Stimulated activated CD8-positive, alpha-beta memory T cell treated with anti-CD3 and anti-CD28 coated beads, Interleukin-4, amount 100 ng/mL, for 48 hours (primary cell): ENCODE measurements at places on chromosomes 2 and 18.

GRCh38 chr2:219656526-219656925, 29.1 kb downstream of the SLC4A3 start:
- DNase-seq = no peak

DNA sequence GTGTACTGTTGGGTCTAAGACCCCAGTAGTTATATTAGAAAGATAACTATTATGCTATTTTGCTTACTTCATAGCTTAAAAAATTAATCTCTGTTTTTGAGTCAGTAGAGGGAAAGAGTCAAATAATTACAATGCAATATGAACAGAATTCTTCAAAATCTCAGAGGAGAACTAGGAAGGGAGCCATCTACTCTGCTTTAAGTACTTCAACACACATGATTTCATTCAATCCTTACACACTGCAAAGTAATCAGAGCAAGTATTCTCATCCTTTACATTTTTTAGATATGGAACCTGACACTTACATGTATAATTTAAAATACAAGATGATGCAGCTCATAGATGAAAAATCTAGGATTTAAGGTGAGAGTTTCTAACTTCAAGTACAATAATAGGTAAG, 27.7 kb downstream of the COL5A2 start:
- no peak for DNase-seq

DNA sequence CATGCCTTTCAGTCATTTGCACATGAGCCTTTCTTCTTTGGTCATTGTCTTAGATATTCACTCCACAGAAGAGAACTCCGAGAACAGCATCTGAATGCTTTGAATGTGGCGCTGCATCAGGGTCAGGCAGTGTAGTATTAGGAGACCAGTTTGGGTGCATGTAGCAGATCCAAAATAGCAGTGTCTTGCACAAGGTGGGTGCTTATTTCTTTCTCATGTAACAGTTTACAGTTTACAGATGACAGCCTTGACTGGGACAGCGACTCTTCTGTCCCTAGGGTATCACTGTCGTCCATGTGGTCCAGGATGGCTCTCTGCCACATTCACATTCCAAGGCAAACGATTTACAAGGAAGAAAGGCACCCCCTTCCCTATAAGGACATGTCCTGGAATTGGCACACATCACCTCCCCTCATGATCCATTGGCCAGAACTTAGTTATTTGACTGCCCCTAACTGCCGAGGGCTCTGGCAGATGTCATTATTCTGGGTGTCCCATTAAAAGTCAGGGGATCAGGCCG, 101.0 kb downstream of the STPG4 start:
- no peak for DNase-seq

DNA sequence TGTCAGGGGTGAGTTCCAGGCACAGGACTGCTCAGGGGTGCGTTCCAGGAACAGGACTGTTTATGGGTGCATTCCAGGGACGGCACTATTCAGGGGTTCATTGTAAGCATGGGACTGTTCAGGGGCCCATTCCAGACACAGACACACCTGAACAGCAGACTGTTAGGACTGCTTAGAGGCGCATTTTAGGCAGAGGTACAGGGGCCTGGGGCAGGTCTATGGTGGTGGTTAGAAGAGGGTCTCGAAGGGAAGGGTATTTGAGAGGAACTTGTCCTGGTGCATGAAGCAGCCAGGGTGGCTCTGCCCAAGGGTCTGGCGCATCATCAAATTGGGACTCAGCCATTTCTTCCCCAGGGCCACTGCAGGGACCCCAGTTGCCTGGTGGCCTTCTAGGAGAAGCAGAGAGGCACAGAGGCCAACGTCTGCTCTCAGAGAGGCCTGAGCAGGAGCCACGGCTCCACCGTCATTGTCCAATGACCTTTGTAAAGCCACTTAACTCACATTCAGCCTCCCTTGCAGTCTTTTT, 14.8 kb upstream of the MLPH start:
- DNase-seq = no peak

DNA sequence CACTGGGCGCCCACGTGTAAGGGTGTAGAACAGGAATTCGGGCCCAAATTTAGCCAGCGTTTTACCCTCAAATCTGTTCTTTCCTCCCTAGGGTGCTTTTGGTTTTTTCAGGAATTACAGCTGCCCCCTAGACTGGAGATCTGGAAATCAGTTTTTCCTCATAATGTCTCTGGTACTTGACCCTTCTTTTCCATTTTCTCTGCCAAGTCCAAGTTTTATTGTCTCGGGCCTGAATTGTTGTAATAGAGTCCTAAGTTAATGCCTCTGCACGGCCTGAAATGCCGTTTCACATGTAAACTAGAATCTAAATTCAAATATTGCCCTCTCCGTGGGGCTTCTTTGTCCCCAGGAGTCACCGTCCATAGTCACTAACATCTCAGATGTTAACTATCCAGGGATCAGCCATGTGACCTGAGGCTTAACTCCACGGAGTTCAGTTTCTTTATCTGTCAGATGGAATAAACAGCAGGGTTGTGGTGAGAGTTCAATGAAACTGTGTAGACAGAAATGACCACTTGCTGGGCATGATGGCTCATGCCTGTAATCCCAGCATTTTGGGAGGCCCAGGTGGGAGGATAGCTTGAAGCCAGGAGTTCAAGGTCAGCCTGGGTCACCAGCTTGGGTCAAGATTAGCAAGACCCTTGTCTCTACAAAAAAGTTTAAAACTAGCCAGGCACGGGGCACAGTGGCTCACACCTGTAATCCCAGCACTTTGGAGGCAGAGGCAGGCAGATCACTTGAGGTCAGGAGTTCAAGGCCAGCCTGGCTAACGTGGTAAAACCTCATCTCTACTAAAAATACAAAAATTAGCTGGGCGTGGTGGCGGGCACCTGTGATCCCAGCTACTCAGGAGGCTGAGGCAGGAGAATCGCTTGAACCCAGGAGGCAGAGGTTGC, 12.7 kb upstream of the CABLES1 start:
- DNase-seq = no peak

DNA sequence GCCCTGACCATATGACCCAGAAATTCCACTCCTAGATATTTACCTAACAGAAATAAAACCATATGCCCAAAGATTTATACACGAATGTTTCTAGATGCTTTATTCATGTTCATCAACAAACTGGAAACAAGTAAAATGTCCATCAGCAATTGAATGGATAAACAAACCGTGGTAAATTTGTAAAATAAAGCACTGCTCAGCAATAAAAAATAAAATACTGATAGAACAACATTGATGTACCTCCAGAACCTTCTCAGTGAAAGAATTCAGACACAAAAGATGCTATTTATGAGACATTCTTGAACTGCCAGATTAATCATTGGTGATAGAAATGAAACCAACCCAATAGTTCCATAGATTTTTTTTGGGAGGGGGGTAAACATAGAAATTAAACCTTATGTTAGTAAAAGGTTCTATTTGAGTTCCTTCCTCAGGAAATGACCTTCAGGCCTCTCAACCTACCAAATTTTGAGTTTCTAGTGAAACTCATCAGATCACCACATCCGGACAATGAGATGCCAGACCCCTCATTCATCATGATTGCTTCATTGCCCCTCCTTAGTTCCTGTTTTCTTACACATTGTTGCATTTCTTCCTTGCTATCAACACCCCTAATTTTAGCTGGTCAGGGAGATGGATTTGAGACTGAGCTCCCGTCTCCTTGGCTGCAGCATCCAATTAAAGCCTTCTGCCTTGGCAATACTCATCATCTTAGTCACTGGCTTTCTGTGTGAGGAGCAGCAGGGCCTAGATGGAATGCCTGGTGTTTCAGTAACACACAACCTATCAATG, 203.5 kb downstream of the LPIN1 start:
- DNase-seq = no peak

DNA sequence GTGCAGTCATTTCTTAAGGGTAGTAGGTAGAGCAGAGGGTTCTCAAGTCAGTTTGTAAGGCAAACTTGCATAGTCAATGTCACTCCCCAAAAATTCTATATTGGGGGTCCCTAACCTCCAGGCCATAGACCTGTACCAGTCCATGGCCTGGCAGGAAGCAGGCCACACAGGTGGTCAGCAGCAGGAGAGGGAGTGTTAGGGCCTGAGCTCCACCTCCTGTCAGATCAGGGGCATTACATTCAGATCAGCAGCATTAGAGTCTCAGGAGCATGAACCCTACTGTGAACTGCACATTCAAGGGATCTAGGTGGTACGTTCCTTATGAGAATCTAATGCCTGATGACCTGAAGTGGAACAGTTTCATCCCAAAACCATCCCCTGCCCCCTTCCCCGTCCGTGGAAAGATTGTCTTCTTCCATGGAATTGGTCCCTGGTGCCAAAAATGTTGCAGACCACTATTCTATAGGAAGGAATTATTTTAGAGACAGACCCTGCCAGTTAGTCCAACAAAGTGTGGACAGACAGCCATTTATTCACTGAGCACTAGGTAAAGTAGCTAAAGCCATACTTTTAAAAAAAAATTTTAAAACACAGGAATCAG, 6.7 kb downstream of the COA5 start:
- no peak for DNase-seq

GRCh38 chr18:31657823-31658669, 26.3 kb downstream of the B4GALT6 start:
- DNase-seq = peak; percentile 65

DNA sequence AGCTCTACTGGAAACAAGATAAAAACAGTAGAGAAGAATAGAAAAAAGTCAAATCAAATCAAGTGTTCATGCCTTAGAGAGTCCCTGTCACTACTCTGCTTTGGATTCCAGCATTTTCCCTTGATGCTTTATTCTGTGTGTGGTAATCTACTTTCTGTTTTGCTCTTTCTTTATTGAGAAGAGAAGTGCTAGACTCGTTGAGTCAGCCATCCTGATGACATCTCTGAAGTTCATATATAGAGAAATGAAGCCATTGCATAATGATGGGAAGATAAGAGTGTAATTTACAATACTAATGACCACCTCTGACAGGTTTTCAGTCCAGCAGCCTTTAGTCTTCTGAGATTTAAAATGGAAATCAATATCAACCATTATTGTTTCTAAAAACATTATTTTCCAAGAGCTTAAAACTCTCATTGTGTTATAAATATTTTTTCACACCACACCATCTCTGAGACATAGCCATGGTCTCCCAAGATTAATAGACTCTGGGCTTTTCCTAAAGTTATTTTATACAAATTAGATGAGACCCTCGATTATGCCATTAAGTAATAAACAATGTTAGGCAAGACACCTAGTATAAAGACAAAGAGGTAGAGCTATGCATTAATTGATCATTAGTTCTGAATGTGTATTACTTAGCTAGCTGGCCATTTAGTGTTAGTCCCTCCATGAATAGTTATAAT, 679.0 kb upstream of the ACVR2A start:
- DNase-seq = no peak

DNA sequence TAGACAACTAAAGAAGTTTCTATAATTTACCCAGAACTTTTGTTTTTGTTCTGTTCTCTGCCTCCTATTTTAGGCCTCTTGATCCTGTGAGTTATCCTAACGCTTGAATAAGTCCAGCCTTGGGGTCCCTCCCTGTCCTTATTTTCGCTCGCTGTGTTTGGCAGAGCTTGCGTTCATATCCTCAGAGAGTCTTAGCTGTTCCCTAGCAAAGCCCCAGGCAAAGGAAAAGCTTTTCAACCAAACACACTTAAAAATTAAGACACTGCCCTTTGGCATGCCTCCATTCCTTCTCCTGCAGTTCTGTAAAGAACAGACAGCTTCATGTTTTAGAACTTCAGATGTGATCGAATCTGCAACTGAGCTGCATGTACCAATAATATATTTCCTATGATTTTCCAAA, 517.2 kb downstream of the SUCLG1 start:
- no peak for DNase-seq

DNA sequence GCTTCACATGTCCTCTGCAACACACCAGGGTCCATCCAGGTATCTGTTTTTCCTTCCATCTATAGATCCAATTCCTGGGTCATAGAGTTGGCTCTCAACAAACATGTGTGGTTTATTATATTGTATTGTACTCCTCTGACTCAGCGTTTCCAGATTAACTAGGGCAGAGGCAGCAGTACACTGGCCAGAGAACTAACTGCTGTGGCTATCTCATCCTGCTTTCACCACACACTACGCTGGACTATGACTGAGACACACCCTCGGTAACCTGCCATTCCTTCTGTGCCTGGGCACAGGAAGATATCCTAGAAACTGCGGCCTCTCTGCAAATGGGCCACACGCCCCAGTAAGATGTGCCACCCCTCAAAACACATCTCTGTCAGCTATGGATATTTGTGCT, 159.8 kb upstream of the STK17B start:
- DNase-seq = no peak

- DNase-seq = no peak
These were observed 250.8 kb upstream of the OSR1 start for GRCh38 chr2:19609266-19609665.

GRCh38 chr2:194867328-194867727, 789.7 kb upstream of the SLC39A10 start:
- no peak for DNase-seq

DNA sequence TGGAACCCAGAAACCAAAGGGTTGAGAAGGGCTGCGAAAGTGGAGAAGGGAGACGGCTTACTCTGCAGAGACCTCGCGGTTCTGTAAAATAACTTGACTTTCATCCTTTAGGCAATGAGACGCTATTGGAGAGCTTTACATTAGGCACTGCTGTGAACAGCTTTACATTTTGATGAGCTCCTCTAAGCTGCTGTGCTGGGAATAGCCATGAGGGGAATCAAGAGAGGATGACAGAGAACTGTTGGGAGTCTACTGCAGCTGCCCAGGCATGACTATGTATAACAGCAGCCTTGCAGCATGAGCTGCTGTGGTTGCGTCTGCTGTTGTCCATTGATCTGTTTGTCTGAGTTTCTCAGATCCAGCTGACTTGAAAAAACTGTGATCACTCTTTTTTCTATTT, 310.8 kb upstream of the MAP2 start:
- DNase-seq = no peak

- DNase-seq = no peak
These were observed 2.5 kb upstream of the MAT2A start for GRCh38 chr2:85536479-85536878.

DNA sequence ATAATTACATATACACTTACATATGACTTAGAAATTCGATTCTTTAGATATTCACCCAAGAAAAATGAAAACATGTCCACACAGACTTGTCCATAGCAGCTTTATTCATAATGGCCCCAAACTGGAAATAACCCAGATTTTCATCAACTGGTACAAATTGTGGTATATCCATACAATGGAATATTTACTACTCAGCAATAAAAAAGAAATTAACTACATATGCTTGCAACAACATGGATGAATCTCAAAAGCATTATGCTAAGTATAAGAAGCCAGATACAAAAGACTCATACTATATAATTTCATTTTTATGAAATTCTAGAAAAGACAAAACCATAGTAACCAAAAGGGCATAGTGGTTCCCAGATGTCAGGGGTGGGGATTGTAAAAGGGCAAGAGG, 5.1 kb upstream of the REEP1 start:
- DNase-seq = no peak

DNA sequence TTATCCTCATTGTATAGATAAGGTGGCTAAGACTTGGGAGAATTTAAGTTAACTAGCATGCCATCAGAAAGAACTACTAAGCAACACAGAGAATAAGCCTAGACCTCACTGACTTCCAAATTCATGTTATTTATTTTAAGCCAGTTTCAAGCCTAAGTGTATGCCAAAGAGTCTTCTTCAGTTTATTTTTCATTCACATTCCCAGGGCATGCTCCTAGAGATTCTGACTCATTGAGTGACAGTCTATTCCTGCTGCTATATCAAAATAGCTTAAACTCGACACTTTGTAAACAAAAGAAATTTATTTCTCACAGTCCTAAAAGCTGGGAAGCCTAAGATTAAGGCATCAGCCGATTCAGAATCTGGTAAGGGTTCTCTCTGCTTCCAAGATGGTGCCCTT, 467.1 kb downstream of the MBD2 start:
- DNase-seq = no peak
